ENCODE measurements at places on chromosomes 11 and 22. TPM values are rescaled to one million over a fixed set of nuclear protein-coding genes. Genes with fewer than 3 reads are reported as not detected.
A peak's percentile ranks its signal among the peaks of the same experiment; 100 is the strongest.

The REXO2 gene
- 46.6 TPM for total RNA-seq

The NEFH gene
- 0.42 TPM for total RNA-seq

The SHANK2 gene
- 38.1 TPM for total RNA-seq

The LRRC32 gene
- total RNA-seq: 5.9 TPM

The TMPRSS5 gene
- 0.59 TPM for total RNA-seq

The OR8B2 gene
- total RNA-seq: not detected

The MS4A4E gene
- 0.69 TPM for total RNA-seq

The C11orf71 gene
- total RNA-seq: 14.3 TPM

DNA sequence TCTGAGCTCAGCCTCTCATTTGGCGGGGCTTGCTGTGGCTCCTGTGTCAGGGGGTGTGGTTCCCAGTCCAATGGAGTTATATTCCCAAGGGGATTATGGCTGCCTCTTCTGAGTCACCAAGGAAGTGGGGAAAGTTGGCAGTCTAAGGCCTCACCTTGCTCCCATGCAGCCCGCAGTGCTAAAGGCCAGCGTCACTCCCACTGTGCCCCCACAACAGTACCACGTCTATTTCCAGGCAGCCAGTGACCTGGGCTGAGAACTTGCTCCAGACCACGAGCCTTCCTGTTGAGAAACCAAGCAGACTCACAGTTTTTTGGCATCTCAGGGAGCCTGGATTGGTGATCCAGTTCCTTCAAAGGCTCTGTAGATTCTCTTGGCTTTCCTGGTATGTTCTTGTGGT lies 45.6 kb downstream of the OR2AT4 start:
- no peak for DNase-seq

GRCh38 chr11:103920449-103920848 lies 116.0 kb upstream of the DDI1 start:
- no peak for DNase-seq

- DNase-seq: no peak
These were observed 30.0 kb upstream of the MUC5B start for GRCh38 chr11:1192741-1193325.

- DNase-seq: no peak
These were observed 47.6 kb downstream of the F2 start for GRCh38 chr11:46766656-46767055.

DNA sequence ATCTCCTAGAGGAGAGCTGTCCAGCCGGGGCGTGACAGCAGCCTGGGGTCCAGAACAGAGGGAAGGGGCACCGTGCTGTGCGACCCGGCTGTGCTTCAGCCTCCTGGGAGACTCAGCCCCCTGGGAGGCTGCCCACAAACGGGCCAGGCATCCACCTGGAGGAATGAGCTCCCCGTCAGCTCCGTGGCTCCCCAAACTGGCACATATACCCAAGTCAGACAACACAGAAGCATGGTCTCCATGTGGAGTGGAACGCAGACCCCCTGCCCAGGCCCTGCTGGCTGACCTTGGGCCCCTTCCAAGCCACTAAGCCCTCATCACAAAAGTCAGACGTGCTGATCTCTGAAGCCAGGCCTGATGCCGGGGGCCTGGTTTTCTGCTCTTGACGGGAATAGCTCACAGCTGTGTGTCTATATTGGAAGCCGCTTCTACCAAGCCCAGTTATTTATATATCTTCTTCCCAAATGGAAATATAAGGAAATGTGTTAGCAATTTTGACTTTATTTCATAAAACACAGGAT lies 91.7 kb downstream of the BRD1 start:
- DNase-seq: no peak

GRCh38 chr11:48019217-48019584 lies 38.8 kb downstream of the PTPRJ start:
- no peak for DNase-seq

GRCh38 chr11:93542811-93543229 lies 371 bp downstream of the SMCO4 start:
- DNase-seq: peak; percentile 37

DNA sequence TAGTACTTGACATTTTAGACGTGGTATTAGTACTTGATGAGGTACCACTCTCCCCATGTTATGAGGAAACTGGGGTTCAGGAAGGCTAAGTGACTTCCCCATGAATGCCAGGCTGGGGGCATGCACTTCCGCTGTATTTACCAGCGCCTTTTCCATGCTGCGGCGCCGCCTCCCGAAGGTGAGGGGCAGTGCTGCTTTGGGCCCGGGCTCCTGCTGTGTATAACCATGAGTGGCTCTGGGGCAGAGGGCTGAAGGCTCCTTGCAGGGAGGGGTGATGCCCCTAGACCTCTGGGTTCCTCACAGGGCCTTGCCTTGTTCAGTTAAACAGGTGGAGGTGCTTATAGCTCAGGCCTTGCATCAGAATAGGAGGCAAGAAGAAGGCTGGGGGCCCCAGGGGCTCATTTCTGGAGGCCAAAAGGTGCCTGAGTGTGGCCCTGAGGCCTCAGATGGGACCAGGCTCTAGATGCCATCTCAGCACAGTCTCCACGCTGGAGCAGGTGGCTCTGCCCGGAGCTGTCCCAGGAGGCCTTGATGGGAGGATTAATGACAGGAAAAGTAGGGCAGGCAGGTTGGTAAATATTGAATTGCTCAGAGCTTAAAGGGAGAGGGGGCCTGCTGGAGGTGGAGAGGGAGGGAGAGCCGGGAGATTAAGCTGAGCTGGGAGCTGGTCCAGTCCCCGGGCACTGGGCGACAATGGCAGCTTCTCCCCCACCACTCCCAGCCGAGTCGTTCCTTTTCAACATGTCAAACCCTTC lies 129.6 kb downstream of the CEP164 start:
- no peak for DNase-seq

DNA sequence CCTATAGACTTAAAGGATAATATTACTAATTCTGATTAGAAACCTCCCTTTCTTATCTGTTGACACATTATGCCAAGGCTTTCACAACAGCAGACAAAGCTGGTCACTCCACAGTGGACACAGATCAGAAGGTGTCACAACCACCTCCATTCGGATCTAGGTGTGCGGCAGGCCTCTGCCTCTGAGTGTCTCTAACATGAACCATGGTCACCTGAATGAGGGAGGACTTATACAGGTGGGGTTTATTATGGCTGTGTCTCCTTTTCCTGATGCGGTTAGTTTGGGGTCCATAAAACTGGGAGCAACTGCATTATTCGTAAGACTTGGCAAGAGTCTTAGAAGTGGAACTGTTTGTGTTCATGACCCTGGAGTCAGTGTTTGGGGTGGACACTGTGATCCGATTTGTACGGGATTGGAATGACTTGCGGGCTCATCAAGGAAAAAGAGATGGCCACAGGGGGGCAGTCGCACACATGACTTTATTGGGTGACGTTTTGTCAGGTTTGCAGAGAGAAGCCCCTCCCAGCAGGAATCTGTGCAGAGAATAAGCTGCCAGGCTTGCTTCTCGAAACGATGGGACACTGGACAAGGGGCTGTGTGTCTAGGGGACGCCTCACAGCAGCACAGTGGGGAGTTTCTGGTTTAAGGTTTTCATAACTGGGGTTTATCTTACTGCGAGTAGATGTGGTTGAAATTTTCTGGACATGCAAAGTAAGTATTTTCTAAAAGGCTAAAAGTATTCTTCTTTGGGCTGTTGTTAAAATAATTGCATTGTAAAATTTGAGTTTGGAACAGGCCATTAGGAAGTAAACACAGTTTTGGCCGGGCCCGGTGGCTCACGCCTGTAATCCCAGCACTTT lies 90.6 kb downstream of the GAB4 start:
- DNase-seq: peak; percentile 50

DNA sequence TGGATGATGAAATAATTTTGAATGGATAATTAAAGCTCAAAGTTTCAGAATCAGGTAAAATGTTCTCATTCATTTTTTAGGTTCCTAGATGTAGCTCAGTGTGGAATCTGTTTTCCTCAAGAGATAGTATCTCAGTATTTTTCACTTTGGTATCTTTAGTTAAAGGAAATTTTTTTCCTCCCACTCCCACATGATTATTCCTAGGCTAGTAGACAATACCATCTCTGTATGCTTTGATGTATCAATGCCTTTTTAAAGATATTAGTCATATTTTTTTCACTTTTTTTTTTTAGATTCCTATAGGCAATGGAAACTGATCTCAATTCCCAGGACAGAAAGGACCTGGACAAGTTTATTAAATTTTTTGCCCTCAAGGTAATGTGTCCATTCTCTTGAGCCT lies 26.6 kb downstream of the ATG13 start:
- DNase-seq: no peak

All from colonic mucosa (tissue), 4 donors.